ENCODE measurements at places on chromosomes 5 and 9. TPM values are rescaled to one million over a fixed set of nuclear protein-coding genes. Genes with fewer than 3 reads are reported as not detected.

The LCN1 gene
- total RNA-seq, result not detected

The INSL6 gene
- total RNA-seq, result not detected

The IFNA2 gene
- not detected for total RNA-seq

The LCNL1 gene
- total RNA-seq, result 54.0 TPM

The EHMT1 gene
- total RNA-seq, result 35.8 TPM

The XRCC4 gene
- total RNA-seq, result 10.3 TPM

The RAB3C gene
- total RNA-seq, result 25.0 TPM

The ECM2 gene
- 102 TPM for total RNA-seq

- H3K4me1 ChIP-seq, result peaks cover 3% of the 10 kb centered on the region
- H3K36me3 ChIP-seq, result no peaks in the 10 kb centered on the region
- H3K27me3 ChIP-seq, result no peaks in the 10 kb centered on the region
- no peak overlapping the region for H3K4me3 ChIP-seq
Measured at GRCh38 chr5:137221943-137222342, 277.2 kb downstream of the SPOCK1 start.

- peaks cover 4% of the 10 kb centered on the region for H3K4me1 ChIP-seq
- H3K27me3 ChIP-seq, result no peaks in the 10 kb centered on the region
- H3K36me3 ChIP-seq, result peaks cover 14% of the 10 kb centered on the region
- H3K4me3 ChIP-seq, result peak within 1 kb of the TSS; percentile 7
Measured at GRCh38 chr5:140868721-140869554, at the start of gene PCDHA11. Gene PCDHA11 (plus strand): TSS chr5:140868957. CDS start chr5:140869104, 147 bp downstream.

DNA sequence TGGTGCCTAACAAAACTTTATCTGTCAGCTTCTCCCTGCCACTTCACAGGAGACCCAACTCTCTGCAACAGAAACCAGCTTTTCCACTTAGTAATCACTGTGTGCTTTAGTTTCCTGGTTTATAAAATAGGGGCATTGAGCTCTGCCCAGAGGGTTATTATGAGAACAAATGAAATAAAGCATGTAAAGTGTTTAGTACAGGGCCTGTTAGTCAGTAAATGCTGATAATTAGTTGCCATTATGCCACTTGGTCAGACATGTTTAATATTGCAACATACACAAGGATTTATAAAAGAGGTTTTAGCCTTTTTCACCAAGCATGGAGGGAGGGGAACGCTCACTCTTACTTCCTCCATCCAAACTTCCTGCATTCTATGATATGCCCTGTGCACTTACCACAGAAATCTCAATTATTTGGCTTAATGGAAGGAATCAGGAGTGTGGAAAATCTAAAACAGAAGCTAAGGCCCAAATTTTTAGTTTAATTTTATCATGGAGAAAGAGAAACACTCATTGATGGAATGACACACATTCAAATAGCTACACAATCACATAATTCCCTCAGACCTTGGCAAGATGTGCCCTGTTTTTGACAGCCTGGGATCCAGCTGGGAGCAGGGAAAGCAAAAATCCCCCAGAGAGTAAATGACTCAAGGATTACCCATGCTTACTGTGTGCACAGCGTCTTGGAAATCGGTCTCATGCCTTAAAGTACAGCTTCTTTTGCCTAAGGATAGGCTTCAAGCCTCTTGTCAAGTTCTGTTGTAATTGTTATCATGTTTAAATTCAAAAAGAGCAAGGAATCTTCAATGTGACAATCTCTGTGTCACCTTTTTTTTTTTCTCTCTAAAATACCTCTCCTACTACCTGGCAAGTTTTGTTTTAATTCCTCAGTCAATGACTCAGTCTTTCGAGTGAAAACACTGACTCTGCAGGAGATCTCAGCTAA lies 34.0 kb downstream of the ZNF474 start:
- H3K4me3 ChIP-seq, result no peak overlapping the region
- H3K36me3 ChIP-seq, result no peaks in the 10 kb centered on the region
- no peak overlapping the region for H3K27ac ChIP-seq
- no peaks in the 10 kb centered on the region for H3K4me1 ChIP-seq
- DNase-seq, result no peak

- peak overlapping the region; percentile 94 for H3K27ac ChIP-seq
- peak overlapping the region; percentile 97 for H3K4me3 ChIP-seq
- H3K36me3 ChIP-seq, result no peaks in the 10 kb centered on the region
- no peaks in the 10 kb centered on the region for H3K27me3 ChIP-seq
Measured at GRCh38 chr5:75337366-75338021, 474 bp downstream of the HMGCR start.

DNA sequence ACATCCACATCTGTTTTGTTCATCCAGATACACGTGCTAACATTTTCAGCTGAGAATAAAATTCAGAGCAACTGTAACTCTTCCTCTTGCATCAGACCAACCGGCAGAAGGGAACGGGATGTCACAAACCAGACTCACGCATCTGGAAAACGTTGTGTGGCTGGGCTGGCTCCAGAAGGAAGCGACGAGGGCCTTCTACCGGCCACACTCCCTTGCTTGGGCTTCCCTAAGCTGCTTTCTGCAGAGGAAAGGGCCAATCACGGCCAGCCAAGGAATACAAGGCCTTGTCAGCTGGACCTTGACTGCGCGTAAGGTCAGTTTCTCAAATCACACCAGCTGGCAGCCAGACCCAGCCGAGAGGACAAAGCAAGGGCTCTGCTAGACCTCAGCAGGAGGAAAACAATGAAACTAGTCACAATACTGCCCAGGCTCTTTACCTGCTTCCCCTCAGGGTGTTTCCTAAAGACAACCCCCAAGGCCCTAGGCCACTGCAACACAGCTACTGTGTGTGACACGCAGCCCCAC lies 106.1 kb downstream of the THBS4 start:
- no peak overlapping the region for H3K4me3 ChIP-seq
- peaks cover 6% of the 10 kb centered on the region for H3K36me3 ChIP-seq
- DNase-seq, result no peak
- H3K27me3 ChIP-seq, result no peaks in the 10 kb centered on the region
- H3K4me1 ChIP-seq, result peaks cover 6% of the 10 kb centered on the region

DNA sequence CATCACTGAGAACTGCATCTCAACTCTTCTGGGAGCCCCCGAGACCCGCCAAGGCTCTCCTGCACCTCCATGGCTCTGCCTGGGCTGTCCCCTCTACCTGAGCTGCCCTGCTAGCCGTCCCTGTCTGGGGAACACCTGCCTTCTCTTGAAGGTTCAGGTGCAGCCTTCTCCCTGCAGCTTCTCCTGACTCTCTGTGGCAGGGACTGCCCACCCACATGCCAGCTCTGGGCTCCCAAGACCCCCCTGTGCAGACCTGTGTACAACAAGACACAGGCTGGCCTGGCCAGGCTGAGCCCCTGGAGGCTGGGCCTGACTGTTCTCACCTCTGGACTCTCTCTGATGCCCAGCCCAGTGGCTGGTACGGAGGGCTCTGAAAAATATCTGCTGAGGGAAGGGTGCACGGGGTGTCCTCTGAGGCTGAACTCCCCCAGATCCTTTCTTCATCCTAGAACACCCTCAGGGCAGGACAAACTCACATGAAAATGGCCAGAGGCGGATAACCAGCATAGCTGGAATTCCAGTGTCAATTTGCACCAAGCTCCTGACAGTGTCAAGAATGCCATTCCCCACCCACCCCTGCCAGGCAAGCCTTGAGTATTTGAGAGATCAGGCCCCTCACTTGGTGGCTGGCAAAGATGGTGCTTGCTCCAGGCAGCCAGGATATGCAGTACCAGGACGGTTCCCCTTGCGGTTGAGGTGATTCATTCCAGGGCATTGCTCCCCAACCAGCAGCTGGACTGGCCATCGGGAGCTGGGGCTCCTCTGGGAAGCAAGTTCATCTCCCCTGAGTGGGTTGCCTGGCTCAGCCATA lies 40.9 kb upstream of the SLC25A51 start:
- DNase-seq, result no peak
- H3K4me3 ChIP-seq, result no peak overlapping the region
- H3K27me3 ChIP-seq, result no peaks in the 10 kb centered on the region
- peaks cover 42% of the 10 kb centered on the region for H3K36me3 ChIP-seq

- H3K27ac ChIP-seq, result no peak overlapping the region
- peaks cover 13% of the 10 kb centered on the region for H3K4me1 ChIP-seq
- no peaks in the 10 kb centered on the region for H3K36me3 ChIP-seq
- DNase-seq, result no peak
- H3K4me3 ChIP-seq, result no peak overlapping the region
Measured at GRCh38 chr5:78811121-78811817, 162.7 kb upstream of the LHFPL2 start.

DNA sequence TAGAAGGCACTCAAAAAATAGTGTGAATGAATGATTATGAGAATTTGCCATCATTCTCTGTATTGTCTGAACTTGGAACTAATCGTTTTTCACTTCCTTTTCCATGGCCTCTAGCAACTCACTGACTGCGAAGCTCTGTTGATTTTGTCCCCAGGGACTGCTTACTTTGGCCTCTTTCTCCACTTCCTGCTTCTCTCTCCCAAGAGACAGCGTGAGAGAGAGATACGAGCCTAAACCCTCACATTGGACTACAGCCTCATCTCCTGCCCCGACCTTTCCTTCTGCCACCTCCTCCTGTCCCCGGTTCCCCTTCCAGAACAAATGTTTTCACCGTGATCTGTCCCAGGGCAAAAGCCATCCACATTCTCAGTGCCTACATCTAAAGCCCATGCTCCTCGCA lies 300.8 kb upstream of the PANK3 start:
- no peak for DNase-seq
- H3K27me3 ChIP-seq, result no peaks in the 10 kb centered on the region
- H3K27ac ChIP-seq, result no peak overlapping the region
- H3K4me1 ChIP-seq, result peaks cover 25% of the 10 kb centered on the region
- H3K36me3 ChIP-seq, result no peaks in the 10 kb centered on the region

GRCh38 chr5:136665331-136665730 lies 300.0 kb upstream of the TRPC7 start:
- no peak overlapping the region for H3K27ac ChIP-seq
- no peak for DNase-seq
- H3K4me3 ChIP-seq, result no peak overlapping the region
- H3K4me1 ChIP-seq, result no peaks in the 10 kb centered on the region
- H3K27me3 ChIP-seq, result no peaks in the 10 kb centered on the region

DNA sequence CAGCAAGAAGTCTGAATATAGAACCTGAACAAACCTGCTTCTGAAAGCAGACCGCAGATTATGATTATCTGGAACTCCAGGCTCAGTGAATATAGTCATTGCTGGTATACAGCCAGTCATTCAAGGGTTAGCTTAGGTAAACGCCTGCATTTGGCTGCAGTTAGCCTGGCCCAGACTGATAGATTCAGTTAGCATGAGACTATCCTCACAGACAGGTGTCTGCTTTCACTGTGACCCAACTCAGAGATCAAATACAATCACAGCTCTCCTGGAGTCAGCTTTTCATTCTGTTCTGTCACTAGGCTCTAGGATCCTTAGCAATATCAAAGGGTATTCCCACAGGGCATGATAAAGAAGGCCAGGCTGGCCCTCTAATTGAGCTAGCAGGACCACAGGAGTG lies 138.6 kb upstream of the PLCXD3 start:
- peak overlapping the region; percentile 43 for H3K27ac ChIP-seq
- DNase-seq, result no peak
- H3K27me3 ChIP-seq, result no peaks in the 10 kb centered on the region
- H3K4me3 ChIP-seq, result no peak overlapping the region

DNA sequence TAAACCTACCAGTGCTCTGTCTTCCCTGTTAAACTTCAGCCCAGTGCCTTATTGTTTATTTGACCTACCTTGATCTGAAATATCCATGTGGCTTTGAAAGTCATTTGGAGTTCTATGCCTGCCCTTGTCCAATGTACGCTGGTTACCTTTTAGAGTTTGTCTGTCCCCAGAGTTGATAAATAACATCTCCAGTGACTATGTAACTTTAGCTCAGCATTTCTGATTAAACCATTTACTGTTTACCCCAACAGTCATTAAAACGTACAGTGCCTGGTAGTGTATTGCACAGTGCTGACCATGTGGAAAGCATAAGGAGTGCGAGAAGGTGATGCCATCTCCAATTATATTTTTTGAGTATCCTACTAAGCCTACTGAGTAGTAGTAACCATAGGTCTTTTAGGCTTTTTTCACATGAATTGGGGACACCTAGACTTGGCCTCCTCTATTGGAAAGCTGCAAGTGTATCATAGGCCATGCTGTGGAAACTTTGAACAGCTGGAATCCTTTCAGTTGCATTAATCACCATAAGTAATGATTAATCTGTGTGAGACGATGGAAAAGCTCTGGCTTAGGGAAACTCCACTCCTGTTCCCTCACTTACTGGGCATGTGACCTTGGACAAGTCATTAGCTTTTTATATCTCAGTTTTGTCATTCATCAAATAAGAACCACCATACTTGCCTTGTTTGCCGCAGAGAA lies 93.5 kb downstream of the MAST4 start:
- H3K36me3 ChIP-seq, result no peaks in the 10 kb centered on the region
- no peak overlapping the region for H3K4me3 ChIP-seq
- H3K4me1 ChIP-seq, result no peaks in the 10 kb centered on the region
- H3K27ac ChIP-seq, result no peak overlapping the region
- no peak for DNase-seq

GRCh38 chr5:172713113-172713808 lies 57.7 kb downstream of the DUSP1 start:
- peaks cover 30% of the 10 kb centered on the region for H3K4me1 ChIP-seq
- no peak overlapping the region for H3K27ac ChIP-seq
- no peak overlapping the region for H3K4me3 ChIP-seq
- H3K36me3 ChIP-seq, result no peaks in the 10 kb centered on the region
- peaks cover 2% of the 10 kb centered on the region for H3K27me3 ChIP-seq
- DNase-seq, result peak; percentile 27

GRCh38 chr5:140996060-140996459 lies 29.8 kb downstream of the PCDHAC2 start:
- no peak overlapping the region for H3K27ac ChIP-seq
- DNase-seq, result no peak
- no peak overlapping the region for H3K4me3 ChIP-seq
- no peaks in the 10 kb centered on the region for H3K4me1 ChIP-seq
- H3K27me3 ChIP-seq, result no peaks in the 10 kb centered on the region

DNA sequence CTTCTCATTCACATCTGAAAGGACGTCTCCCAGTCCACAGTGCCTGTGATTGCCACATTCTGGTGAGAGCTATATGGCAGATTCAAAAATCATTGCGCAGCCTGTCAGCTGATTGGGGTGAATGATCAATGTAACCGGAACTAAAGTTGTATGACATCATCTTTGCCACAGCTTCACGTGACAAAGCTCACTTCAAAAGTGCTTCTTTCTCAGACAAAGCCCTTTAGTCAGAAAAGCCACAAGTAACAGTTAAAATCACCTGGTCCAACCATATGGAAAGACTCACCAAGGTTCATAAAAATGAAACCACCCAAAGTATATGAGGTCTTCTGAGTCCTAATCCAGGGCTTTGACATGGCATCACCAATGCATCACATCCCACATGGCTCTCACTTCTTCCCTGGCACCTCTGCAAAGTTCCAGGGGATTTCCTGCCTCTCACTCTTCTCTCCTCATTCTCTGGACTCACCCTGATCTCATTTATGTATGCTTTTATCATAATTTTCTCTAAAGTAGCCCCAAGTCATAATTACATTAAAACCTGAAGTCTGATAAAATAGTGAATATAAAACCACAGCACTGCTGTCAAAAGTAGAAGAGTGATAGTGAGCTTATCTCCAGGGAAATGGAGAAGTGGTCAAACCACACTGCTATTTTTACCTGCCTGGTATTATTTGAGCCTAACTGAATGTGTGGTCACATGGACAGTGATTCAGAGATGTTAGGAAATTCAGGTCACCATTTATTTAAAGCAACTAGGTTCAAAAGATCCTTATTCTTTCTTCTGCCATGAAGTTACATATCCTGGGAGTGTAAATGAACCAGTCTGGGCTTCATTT lies 193.1 kb upstream of the PTGER4 start:
- no peaks in the 10 kb centered on the region for H3K27me3 ChIP-seq
- no peaks in the 10 kb centered on the region for H3K36me3 ChIP-seq
- no peak overlapping the region for H3K4me3 ChIP-seq
- no peak overlapping the region for H3K27ac ChIP-seq
- no peaks in the 10 kb centered on the region for H3K4me1 ChIP-seq
